ENCODE measurements at places on chromosomes 7 and 10. TPM values are rescaled to one million over a fixed set of nuclear protein-coding genes. Genes with fewer than 3 reads are reported as not detected.

Gene CALHM2
- total RNA-seq = 1.2 TPM

Gene NXPH1
- total RNA-seq = not detected

Gene NFE2L3
- total RNA-seq = 49.0 TPM

Gene PLXNA4
- total RNA-seq = 3.3 TPM

Gene OR6V1
- not detected for total RNA-seq

Gene GRID2IP
- total RNA-seq = 0.07 TPM

Gene ITPRID1
- not detected for total RNA-seq

Gene MYO1G
- total RNA-seq = 0.11 TPM

Gene UPK3B
- not detected for total RNA-seq

Gene VGF
- 40.5 TPM for total RNA-seq

DNA sequence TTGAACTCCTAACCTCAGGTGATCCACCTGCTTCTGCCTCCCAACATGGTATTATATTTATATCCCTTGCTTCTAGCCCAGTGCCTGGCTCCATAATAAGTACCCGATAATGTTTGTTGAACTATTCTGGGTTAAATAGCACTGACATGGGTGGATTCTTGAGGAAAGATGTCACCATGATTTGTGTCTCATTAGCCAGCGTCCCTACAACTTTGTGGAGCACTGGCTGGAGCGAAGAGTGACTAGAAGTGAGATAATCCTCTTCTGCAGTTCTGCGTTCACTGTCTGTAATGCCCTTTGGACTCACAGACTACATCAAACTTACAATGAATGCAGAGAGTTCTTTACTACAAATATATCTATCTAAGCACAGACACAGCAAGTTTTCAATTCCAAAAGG lies 16.9 kb upstream of the AKR1E2 start:
- no peak for DNase-seq

- no peak for DNase-seq
These were observed 280.9 kb upstream of the YAE1 start for GRCh38 chr7:39285256-39285655.

DNA sequence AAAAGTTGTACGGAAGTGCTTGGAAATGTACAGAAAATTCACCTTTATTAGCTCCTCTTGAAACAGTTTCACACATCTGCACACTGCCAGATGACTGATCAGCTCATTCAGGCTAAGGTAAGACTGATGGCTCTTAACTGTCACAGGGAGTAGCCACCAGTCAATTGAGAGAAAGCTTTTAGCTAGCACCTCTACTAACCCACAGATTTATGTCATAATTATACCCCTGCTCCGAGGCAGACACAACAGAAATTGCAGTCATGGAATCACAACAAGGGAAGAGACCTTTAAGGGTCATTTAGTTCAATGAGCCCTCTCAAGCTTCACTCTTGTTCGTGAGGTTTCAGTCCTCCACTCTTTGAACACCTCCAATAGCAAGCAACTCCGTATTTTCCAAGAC lies 235.4 kb downstream of the TRIL start:
- no peak for DNase-seq

DNA sequence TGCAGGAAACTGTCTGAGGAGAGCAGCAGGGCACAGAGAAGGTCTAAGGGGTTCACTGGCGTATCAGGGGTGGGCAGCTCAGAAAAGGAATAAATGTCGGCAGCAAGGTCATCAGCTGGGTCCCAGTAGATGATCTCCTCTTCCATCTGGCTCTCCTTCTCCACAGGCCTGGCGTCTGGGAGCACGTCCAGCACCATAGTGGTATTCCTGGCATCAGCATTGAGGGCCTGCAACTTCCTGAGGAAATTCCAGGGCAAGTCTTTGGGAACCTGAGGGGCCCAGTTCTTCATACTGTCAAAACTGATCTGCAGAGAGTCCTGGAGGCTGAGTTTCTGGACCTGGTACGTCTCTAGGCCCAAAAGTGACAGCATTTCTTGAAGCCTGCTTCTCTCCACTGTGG lies 9.6 kb upstream of the MRPS24 start:
- DNase-seq = peak; percentile 66

DNA sequence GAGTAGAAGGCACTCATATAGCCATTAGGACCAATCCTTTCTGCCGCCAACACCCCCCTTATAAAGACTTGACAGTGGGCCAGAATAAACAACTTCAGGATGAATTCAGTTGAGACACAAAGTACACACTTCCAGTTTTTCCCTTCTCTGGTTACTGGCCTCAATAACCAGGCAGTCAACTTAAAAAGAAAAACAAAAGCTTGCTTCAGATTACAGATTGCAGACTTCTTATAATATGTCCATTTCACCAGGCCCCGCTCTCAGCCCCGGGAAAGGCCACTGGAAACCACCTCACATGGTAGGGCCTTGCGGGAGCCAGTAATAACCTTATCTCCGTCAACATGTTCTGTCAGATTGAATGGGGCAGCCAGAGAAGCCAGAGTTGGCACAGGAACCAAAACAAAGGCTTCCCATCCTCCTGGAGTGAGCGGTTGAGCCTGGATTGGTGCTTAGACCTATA lies 108.8 kb downstream of the EGFR start:
- DNase-seq = peak; percentile 80

DNA sequence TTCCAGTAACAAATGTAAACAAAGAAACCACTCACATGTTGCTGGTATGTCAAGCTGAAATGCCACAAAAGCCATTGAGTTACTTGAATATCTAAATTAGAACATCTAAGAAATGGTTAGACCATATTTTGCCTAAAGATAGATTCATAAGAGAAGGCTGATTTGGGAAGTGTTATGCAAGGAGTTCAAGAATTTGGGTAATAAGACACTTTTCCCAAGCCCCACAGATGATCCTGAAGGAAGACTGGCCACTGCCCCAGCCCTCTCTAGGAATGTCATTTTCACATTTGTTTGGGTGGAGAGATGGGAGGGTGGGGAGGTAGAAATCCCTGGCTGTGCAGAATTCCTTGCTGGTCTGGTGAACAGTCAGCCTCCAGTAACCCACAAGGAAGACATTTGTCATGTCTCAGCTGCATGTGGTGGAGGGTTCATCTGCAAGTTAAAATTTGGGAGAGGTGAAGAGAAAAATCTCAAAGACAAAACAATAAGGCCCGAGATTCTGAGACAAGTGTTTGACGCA lies 427.2 kb upstream of the KLF6 start:
- DNase-seq = peak; percentile 17

- peak; percentile 23 for DNase-seq
These were observed 202.8 kb downstream of the IPMK start for GRCh38 chr10:58064714-58065528.

GRCh38 chr7:113207441-113207840 lies 89.1 kb upstream of the SMIM30 start:
- DNase-seq = no peak

DNA sequence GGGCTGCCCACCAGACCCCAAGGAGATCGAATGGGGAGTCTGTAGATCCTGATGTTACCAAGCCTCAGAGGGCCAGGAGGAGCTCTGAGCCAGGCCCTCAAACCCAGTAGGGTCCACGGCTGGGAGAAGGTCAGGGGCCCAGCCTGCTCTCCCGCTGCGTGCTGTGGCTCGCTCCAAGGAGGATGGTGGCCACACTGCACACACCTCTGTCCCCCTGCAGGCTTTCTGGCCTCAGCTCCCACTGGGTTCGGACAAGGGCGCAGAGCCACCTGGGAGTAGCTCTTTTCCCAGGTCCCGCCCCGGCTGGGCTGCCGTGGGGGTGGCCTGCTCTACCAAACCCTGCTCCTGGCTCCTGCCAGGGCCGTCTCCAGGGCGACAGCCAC lies 175.8 kb downstream of the ZNF248 start:
- DNase-seq = no peak

GRCh38 chr10:88455831-88456230 lies 127.3 kb downstream of the RNLS start:
- no peak for DNase-seq

GRCh38 chr10:125820701-125821100 lies 2.4 kb downstream of the UROS start:
- DNase-seq = no peak

DNA sequence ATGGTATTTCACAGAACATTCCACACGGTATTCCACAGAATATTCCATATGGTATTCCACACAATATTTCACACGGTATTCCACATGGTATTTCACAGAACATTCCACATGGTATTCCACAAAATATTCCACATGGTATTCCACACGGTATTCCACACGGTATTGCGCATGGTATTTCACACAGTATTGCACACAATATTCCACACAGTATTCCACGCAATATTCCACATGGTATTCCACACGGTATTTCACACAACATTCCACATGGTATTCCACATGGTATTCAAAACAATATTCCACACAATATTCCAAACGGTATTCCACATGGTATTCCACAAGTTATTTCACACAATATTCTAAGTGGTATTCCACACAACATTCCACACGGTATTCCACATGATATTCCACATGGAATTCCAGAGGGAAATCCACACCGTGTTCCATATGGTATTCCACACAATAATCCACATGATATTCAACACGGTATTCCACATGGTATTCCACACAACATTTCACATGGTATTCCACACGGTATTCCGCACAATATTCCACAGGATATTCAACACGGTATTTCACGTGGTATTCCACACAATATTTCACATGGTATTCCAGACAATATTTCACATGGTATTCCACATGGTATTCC lies 136.7 kb upstream of the CHST15 start:
- DNase-seq = no peak

- no peak for DNase-seq
These were observed 162.8 kb downstream of the ELMO1 start for GRCh38 chr7:37285706-37286453.

- no peak for DNase-seq
These were observed 12.2 kb upstream of the GDF10 start for GRCh38 chr10:47287805-47288204.

DNA sequence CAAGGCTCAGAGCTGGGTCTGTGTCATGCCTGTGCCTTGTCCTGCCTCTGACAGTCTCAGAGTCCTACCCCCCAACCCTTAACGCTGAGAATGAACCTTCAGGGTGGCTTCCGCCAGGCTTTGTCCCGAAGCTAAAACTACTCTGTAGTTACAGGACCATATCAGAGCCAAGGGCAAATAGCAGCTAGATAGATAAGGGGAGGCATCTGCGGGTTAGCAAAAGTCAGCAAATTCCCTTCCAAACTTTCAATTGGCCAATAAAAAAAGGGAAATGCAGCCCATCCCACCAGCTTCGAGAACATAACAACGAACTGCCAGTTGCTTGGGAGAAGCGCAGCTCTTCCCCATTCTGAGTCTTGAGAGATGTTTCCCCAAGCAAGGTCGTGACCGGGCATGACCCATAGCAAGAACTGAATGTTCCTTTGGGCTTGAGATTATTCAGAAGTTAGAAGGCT lies 17.7 kb downstream of the CCL24 start:
- no peak for DNase-seq

DNA sequence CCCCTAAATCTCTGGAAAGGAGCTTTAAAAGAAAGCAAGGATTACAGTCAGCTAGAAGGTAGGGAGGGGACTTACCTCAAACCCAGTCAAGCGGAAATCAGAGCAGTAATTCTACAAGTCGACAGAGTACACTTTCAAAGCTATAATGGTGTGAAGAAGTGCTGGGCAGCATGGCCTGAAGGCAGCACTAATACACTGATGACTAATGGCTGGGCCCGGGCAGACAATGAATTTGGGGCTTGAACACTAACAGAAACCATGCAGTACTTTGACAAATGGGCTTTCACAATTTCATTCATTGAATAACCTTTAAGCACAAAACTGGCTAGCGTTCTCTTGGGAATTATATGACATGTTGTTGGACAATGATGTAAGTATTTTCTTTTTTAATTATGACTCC lies 4.7 kb downstream of the GLI3 start:
- DNase-seq = peak; percentile 65

DNA sequence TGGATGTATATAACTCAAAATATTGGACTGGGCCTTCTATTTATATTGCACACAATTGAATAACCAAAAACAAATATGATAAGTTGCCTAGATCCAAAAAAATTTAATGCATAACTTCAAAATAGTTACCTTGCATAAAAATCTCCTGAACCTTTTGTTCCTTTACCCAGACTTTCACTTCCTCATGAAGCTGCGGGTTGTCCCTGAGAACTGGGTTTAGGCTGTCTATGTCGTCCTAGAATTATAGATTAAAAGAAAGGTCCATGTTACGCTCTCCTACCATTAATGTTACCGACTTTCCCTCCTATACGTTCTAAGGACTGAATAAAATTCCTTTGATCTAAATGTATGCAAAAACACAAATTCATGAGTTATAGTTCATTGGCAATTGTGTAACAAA lies 86.6 kb downstream of the NRBF2 start:
- no peak for DNase-seq

DNA sequence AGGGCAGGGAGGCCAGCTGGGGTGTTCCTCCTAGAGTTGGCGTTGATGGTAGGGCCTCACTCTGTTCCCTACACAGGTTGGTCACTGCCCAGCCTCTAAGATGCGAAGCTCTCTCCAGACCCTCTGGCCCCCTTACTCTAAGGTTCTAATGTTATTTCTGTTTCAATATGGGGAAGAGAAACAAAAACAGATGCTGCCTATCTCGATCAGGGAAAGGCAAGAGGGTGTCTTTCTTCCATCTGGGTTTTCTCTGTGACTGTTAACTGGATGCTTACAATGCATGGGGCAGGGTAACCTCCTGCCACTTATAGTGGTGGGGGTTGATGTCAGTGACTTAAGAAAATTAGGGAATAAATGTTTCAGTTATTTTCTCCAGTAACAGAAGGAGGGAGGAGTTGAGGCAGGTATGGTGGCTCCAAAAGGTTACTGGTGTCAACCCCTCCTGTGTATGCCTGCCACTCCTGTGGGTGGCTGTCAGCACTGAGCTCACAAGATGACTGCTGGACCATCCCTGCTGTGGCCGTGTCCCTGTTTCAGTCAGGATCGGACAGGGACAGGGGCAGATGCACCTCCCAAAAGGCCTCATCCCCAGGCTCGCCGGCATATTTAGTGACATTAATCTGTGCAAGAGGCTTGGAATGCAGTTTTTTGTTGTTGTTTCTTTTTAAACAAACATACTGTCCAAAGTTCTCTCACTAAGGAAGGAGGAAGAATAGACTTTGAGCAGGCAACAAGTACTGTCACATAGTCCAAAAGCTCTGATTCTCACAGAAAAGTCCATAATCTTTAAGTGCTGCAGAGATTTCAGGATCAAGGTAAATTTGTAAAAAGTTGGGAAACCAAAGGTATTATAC lies 39.6 kb upstream of the SYPL1 start:
- DNase-seq = no peak

DNA sequence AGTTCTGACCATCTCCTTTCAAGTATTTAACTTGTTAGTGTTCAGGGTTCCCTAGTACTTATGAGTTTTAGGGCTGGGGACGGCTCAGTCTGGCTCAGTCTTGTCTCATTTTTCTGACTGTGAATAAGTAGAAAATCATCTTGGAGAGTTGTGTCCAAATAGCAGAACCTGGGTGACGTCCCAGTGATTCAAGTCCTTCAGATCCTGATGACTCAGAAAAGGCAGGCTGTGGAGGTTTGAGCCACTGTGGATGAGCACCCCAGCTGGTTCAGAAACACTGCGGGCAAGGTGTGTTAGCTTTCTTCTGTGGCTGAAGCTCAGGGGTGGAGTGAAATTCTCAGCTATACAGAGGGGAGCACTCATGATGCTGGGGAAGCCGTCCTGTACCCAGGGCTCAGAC lies 154.4 kb upstream of the NPY start:
- peak; percentile 85 for DNase-seq
